ENCODE measurements at places on chromosomes 3 and 15.

GRCh38 chr15:48001393-48002039, 119.3 kb upstream of the SLC24A5 start:
- DNase-seq: peak; percentile 16

DNA sequence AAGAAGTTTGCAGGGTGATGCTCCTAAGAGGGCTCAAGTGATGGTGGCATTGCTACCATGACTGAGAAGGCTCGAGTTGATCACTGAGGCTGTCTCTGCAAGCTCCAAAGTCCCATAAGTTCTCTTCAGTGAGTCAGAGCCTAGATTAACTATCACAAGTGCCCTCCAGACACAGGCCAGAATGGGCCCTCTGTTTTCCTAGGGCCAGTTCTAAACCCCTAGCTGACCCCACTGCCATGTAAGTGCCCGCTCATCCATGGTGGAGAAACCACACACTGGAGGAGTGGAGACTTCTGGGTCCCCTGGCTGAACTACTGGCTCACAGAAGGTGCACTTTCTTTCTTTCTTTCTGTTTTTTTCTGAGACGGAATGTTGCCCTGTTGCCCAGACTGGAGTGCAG, 87.6 kb upstream of the WNT5A start:
- DNase-seq: no peak

GRCh38 chr3:183338520-183338919, 85.5 kb downstream of the B3GNT5 start:
- no peak for DNase-seq

- no peak for DNase-seq
Measured at GRCh38 chr3:176631165-176631564, 566.1 kb downstream of the TBL1XR1 start.

- no peak for DNase-seq
Measured at GRCh38 chr3:46656778-46657556, 36.5 kb downstream of the ALS2CL start.

- DNase-seq: no peak
Measured at GRCh38 chr15:83762367-83762766, 108.4 kb downstream of the ADAMTSL3 start.

DNA sequence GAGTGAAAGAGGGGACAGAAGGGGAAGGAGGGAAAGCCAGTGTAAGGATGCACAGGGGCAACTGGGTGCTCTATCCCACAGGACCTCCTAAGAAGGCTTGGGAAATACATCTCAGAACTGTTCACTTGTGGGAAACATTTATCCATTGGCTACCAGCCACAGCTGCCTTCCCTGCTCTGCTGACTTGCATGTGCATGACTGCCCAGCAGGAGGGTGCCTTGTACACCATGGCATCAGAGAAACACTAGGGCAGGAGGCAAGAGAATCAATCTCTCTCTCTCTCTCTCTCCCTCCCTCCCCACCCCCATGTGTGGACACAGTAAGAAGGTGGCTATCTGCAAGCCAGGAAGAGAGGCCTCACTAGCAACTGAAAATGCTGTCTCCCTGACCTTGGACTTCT, 62.9 kb upstream of the ZBTB38 start:
- no peak for DNase-seq

- no peak for DNase-seq
Measured at GRCh38 chr3:150747886-150748683, 14.9 kb downstream of the SIAH2 start.

DNA sequence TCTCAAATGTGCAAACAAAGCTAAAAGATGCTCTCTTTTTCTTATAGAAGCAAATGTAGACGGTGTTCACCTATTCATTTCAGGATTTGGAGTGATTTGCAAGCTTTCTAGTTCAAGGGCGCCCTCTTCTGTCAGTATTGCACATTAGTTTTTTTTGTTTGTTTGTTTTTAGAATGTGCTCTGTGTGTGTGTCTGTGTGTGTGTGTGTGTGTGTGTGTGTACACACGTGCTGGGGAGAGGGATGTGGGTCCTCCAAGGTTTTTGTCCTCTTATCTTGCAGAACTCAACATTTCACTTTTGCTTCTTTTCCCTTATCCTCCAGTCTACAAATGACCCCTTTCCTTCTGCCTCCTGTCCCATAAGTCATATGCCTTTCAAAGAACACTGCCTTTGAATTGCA, 23.5 kb downstream of the DNAH1 start:
- no peak for DNase-seq

DNA sequence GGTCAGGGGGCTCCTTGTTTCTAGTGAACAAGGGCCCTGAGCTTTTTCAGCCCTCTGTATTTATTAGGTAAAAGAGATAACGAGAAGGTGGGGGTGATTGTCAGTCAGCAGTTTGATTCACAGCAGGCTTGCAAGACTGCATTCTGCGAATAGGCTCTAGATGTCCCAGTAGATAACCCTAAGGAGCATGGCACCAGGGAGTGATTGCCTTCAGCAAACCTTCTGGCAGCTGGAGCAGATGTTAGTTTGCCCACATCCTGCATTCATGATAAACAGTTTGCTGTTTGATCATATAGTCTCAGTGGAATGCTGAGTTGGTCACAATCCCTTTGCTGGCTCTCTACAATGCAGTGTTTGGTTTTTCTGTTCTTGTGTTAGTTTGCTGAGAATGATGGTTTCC, 161.3 kb upstream of the GADL1 start:
- no peak for DNase-seq

- DNase-seq: no peak
Measured at GRCh38 chr3:184505076-184505878, 56.3 kb upstream of the EPHB3 start.

GRCh38 chr3:171430530-171430929, 29.7 kb downstream of the TNIK start:
- no peak for DNase-seq

DNA sequence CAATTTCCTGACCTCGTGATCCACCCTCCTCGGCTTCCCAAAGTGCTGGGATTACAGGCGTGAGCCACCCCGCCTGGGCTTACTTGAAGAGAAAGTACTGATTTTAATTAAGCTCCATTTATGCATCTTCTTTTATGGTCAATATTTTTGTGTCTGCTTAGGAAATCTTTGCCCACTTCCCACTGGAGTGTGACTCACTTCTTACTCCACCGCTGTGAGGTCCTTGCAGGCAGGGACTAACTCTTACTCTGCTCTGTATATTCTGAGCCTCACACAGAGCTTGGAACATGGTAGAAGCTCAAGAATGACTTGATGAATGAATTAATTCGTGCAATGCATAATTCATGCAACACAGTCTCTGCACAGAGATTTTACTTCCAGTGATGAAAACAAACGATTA, 2.9 kb upstream of the TM4SF19 start:
- DNase-seq: no peak

- DNase-seq: no peak
Measured at GRCh38 chr15:67579164-67579563, 36.7 kb downstream of the MAP2K5 start.

DNA sequence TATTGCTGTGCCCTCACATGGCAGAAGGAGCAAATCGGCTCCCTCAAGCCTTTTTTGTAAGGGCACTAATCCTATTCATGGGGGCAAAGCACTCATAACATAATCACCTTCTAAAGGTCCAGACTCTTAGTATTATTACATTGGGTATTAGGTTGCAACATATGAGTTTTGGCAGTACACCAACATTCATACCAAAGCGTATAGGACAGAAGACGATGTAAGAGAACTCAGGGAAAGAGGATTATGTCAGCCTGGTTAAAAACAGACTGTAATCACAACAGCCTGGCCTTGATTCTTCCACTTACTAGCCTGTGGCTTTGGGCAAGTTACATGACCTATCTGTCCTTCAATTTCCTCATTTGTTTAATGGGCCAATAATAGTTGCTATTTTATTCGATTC, 828.5 kb upstream of the NECTIN3 start:
- DNase-seq: no peak

GRCh38 chr3:129352650-129353588, 74.2 kb downstream of the HMCES start:
- DNase-seq: no peak

DNA sequence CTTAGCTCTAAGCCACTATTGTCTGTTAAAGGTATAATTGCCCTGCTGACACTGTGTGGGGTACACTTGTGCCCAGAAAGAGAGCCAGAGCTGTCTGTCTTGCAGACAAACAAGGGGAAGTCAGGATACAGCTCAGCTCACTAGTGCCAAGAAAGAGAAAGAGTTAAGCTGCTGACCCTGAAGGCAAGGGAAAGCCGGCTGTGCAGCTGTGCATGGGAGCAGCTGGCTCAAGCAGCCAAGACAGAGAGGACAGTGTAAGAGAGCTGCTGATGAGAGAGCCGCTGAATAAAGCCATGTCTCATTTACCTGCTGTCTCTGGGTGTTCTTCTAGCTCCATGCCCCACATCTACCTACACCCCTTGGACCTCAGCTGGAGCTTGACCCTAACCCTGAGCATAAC, 428.1 kb upstream of the NAALADL2 start:
- DNase-seq: no peak

DNA sequence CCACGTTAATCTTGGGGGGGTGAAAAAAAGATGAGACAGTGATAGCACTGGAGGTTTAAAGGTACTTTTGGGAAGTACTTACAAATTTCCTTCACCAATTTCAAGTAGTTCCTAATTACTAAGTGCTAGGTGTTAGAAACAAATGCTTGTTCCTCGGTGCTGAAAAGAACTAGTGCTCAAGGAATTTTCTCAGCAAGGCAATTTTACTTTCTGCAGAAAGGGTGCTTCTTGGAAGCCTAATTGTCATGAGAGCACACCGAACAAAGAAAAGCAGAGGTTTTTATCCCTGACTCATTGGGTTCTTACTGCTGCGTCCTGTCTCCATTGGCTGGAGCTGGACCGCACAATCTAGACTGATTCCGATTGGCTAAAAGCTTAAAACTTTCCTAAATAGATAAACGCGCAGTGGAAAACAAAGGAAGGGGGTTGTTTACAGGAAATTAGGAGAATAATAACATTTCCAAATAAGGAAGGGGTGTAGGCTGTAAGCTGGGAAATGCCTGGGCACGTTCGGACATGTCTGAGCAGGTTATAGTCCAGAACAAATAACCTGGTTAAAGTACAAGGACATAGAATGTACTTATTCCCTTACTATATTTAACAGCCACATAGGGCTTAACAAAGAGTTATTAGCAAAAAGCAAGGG, 49.6 kb downstream of the CHD2 start:
- DNase-seq: no peak

GRCh38 chr15:67843571-67844387, 3.9 kb upstream of the RNU6-1 start:
- no peak for DNase-seq

DNA sequence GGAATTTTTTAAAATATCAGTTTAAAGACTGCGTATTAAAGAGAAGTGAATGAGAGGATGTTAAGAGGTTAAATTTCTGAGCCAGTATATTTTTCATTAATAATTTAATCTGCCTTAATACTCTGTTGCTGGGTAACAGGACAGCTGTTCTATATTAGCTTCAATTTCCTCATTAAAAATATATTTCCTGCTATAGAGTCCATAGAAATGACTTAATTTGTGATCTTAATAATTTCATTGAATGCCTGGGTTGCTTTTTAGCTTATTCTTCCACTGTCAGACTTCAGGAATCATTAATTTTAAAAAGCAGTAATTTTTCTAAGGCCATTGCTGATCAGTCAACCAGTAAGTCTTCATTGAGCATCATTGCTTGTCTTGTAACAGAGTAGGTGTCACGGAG, 129.0 kb downstream of the THSD4 start:
- no peak for DNase-seq

DNA sequence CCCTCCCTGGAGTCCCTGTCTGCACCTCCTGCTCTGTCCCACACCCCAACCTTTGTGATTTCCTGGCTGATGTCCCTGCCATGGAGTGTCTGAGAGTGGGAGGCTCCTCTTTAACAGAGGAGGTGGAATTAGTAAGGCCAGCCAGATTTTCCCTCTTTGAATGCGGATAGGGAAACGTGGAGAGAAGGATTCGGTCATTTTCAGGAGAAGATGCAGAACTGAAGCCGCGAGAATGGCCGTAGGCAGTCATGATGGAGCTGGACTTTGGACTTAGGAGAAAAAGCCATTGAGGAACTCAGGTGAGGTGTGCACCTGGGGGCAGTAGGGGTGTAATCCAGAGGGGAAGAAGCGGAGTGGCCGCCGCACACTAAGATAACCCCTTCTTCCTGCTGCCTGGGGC, 138.1 kb upstream of the ATP10A start:
- no peak for DNase-seq

DNA sequence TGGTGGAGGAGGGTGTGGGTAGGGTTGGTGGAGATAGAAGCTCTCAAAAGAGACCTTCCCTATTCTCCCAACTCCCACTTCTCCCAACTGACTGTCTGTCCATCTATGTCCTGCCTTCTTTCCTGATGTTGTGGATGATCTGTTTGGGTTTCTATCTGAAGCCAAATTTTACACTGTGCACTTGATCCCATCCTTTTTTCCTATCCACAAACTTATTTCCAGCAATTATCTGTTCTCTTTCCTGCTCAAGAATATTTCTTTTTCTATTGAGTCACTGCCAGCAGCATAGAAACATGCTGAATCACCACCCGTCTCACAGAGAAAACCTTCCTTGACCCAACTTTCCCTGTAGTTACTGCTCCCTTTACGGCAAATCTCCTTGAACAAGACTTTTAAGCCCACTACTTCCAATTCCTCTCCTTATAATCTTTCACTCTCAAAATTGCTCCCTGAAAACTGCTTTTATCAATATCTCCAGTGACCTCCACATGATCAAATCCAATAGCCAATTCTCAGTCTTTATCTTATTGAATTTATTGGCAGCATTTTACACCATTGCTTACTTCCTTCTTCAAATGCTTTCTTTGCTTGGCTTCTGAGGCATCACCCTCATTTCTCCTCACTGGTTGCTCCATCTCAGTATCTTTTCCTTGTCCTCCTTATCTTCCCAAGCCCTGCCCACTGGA, 141.2 kb upstream of the SLC7A14 start:
- no peak for DNase-seq

DNA sequence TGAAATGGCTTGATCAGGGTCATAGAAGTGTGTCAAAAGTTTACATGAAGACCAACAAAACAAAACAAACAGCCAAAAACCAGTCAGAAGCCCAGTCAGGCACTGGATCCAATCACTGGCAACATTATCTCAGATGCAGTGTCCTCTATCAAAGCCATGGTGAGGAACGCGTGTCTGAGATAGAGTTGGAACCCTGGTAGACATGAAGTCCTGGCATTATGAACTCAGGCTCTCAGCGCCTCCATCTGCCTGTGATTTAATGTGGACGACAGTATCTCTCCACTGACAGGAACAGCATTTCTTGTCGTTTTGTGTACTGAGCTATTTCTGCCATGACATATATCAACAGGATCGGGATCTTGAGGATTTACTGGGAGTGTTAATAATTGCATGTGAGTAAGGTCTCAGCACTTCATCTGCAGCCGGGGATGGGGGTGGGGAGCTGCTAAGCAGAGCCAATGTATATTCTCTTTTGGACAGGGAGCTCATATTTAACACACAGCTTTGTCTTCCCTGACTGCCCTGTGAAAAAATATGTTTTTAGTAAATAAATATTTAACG, 1120.0 kb downstream of the IGSF11 start:
- DNase-seq: no peak
